T-helper 17 cell (primary cell): ENCODE measurements at places on chromosomes 6 and 20. TPM values are rescaled to one million over a fixed set of nuclear protein-coding genes. Genes with fewer than 3 reads are reported as not detected.

The GSTA3 gene
- total RNA-seq: not detected

The HLA-DPB1 gene
- 67.7 TPM for total RNA-seq

The RIPPLY2 gene
- not detected for total RNA-seq

The TCP11 gene
- total RNA-seq: not detected

The TRIM15 gene
- not detected for total RNA-seq

DNA sequence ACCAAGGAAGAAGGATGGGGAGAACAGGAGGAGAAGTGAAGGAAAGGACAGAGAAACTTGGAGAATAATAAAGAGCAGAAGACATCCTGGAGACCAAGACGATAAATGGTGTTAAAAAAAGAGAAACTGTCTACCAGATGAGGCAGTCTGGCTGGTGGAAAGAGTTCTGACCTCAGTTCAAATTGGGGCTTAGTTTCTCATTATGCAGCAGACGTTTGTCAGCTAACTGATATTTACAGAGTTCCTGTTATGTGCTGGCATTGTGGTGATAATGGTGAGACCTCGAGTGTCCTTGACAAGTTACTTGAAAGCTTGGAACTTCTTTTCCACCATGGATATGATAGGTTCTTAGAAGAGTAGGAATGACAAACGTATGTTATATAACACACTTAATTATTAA is 142.7 kb downstream of the LRRC1 start:
- DNase-seq: no peak

- no peak for DNase-seq
Observed at GRCh38 chr6:63676412-63677114, 41.0 kb downstream of the PHF3 start.

DNA sequence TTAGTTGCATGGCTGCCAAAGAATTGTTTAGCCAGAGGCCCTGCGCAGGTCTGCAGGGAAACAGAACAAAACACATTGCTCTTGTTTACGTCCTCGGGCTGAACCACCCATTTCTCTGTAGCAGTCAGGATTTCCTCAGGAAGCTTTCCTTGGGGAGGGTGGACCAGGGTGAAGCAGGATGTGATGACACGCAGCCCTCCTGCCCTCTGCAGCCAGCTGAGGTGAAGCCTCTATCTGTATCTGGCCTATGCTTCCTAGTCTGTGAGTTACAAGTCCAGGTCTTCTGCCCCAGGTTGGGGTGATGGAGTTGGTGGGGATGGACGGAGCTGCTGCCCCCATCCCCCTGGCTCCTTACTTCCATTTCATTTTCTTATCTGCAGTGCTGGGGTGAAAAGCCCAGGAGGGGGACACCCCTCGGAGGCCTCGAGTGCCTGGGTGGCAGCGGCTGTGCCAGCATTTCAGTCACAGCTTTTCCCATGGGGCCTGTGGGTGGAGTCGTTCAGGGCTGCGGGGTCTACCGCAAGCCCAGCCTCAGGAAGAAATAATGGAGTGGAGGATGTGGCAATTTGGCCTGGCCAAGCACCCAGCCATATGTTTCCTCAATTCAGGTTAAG is 24.9 kb downstream of the SASH1 start:
- DNase-seq: no peak

DNA sequence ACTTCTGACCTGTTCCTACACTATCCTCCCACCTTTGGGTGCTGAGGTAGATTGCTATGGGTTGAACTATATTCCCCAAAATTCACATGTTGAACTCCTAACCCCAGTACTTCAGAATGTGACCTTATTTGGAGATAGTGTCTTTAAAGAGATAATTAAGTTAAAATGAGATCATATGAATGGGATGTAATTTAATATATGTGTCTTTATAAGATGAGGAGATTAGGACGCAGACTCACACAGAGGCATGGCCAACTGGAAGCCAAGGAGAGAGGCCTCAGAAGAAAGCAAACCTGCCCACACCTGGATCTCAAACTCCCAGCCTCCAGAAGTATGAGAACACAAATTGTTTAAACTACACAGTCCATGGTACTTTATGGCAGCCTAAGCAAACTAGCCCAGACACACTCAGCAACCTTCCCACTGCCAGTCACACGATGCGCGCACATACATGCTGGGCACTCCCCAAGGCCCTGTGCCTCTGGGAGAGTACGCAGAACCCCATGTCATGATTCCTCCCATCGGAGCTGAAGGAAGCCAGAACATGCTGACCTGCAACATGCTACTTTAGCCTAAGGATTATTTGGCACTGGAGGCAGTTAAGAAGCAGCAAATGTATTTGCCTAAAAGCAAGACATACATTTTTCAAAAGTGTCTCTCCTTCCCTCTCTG is 8.9 kb upstream of the SLC22A1 start:
- DNase-seq: no peak

DNA sequence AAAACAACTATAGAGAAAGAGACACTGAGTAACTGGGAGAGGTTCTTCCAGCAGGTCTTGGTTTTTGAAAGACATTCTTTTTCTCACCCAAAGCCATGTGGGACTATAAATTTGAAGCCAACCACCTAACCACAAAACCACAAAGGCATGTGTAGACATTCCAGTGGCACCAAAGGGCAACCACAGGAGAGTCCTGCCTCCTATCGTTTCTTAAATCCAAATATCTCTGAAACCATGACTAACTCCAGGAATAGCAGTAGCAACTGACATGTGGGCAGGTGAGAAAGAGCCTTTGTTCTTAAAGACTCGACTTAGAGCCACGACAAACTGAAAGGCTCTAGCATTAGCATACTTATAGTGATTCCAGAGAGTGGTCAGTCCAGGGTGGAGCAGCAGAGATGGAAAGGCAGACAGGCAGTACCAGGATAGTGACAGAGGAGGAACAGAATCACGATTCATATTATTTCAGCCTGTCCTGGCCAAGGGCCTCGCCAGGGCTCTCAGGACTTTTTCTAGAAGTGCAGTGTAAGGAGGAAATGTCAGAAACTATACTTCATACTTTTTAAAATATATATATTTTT is 9.4 kb upstream of the COL9A1 start:
- no peak for DNase-seq

DNA sequence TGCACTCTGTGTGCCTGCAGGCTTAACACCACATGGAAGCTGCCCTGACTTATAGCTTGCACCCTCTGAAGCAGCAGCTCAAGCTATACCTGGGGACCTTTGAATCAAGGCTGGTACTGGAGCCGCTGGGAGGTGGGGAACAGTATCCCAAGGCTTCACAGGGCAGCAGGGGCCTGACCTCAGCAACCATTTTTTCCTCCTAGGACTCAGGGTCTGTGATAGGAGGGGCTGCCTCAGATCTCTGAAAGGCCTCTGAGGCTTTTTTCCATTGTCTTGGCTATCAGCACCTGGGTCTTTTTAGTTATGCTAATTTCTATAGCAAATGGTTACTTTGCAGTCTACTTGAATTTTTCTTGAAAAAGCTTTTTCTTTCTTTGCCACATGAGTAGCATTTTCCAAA is 80.2 kb upstream of the OPRM1 start:
- DNase-seq: no peak

- DNase-seq: no peak
Observed at GRCh38 chr6:170082531-170083187, 208.2 kb downstream of the DLL1 start.

- no peak for DNase-seq
Observed at GRCh38 chr6:43378631-43379030, 9.2 kb upstream of the ZNF318 start.

GRCh38 chr6:100237821-100238220 is 226.9 kb downstream of the SIM1 start:
- no peak for DNase-seq
